ENCODE measurements at places on chromosomes 2 and 18.

- DNase-seq, result no peak
Observed at GRCh38 chr2:233250568-233250967, 905 bp upstream of the ATG16L1 start.

- no peak for DNase-seq
Observed at GRCh38 chr18:73101977-73102376, 234.2 kb upstream of the NETO1 start.

- DNase-seq, result peak; percentile 97
Observed at GRCh38 chr2:151334082-151334815, 23.1 kb upstream of the TNFAIP6 start.

DNA sequence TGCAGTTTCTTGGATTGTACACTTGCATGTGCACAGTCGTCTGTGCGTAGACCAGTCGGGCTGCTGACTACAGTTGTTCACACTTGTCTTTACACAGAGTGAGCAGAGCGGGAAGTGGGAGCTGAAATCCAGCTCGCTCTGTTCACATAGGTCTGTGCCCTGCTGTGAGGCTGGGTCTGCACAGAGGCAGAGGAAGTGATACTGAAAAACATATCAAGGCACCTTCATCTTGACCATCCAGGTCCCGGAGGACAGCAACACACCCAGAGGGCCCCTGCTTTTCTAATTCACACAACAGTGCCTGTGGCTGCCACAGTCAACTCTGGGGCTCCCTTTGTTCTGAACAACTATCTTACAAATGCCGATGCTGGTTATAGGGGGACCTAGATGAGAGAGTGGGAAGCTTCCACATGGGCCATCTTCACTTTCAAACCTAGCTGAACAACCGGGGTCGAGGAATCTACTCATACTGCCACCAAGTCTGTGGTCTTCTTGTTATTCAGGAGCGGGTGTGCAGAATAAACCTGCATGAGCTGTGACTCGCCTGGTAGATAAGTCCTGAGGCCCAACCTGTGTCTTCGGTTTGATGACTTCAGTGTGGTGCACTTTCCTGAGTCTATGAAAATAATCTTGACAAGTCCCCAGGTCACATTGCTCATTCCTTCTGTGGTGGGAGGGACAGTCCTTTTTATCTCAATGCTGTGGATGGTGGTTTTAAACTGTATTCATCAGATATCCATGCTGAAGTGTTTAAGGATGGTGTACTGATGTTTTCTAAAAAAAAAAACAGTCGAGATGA, 3.5 kb upstream of the ADNP2 start:
- DNase-seq, result no peak

GRCh38 chr2:108449410-108450130, 564 bp downstream of the GCC2 start:
- peak; percentile 45 for DNase-seq

All from fibroblast of the aortic adventitia (primary cell).